ENCODE measurements at places on chromosomes 12 and 14. TPM values are rescaled to one million over a fixed set of nuclear protein-coding genes. Genes with fewer than 3 reads are reported as not detected.

DENND5B gene
- 64.1 TPM for total RNA-seq

CEP128 gene
- total RNA-seq = 25.0 TPM

GRCh38 chr12:31034372-31034771 lies 39.3 kb upstream of the DDX11 start:
- H3K27me3 ChIP-seq = no peaks in the 10 kb centered on the region
- H3K36me3 ChIP-seq = no peaks in the 10 kb centered on the region
- H3K4me3 ChIP-seq = no peak overlapping the region
- DNase-seq = no peak

DNA sequence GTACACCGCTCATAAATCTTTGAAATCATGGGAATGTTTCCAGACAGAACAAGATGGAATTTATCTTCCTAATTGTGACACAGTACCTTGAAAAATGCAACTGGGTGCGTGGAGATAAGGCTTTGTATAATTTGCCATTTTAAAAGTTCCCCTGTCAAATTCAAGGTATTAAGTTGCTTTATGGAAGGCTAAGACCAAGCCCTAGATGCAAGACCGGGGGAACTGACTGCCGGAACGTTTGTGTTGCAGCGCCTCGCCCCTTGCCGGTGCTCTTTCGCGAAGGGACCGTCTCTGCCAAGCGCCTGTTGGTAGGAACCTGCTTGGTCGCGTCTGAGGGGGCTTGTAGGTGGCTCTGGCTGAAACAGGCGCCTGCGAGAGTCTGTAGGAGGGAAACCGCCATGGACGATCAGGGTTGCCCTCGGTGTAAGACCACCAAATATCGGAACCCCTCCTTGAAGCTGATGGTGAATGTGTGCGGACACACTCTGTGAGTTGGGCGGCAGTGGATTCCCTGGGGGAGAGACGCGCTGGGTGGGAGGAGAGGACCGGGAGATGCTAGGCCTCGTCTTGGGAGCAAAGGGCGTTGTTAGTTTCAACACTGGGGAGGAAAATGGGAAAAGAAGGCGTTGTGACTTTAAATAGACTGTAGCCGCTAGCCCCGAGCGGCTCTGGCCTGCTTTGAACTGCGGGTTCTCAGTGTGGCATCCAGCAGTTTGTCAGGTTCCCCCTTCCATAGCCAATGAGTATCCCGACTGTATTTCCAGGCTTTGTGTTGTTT lies at the start of gene MNAT1:
Gene MNAT1, plus strand, starts transcription at position 297 of the 778 bp plus-strand sequence. Its CDS starts 102 bp downstream, at position 399.
- peak within 1 kb of the TSS; percentile 100 for H3K4me3 ChIP-seq
- peak within 1 kb of the TSS; percentile 93 for H3K27ac ChIP-seq
- H3K4me1 ChIP-seq = peaks cover 25% of the 10 kb centered on the region
- peak; percentile 74 for DNase-seq

- H3K36me3 ChIP-seq = no peaks in the 10 kb centered on the region
- no peak overlapping the region for H3K27ac ChIP-seq
- DNase-seq = no peak
- H3K4me3 ChIP-seq = no peak overlapping the region
- H3K4me1 ChIP-seq = no peaks in the 10 kb centered on the region
Observed at GRCh38 chr14:79528828-79529416, 682.4 kb downstream of the DIO2 start.

- H3K36me3 ChIP-seq = peaks cover 9% of the 10 kb centered on the region
- no peak overlapping the region for H3K4me3 ChIP-seq
- H3K27ac ChIP-seq = no peak overlapping the region
- no peak for DNase-seq
Observed at GRCh38 chr14:100473249-100473648, 114.0 kb downstream of the BEGAIN start.

Data from activated B cell treated with CpG ODN at 0.5 μM for 24 hours (primary cell).